ENCODE measurements at places on chromosomes 11 and 22.

- DNase-seq = no peak
Observed at GRCh38 chr22:47798229-47798628, 1035.8 kb downstream of the TBC1D22A start.

GRCh38 chr11:121544956-121545355, 92.2 kb upstream of the SORL1-AS1 start:
- DNase-seq = no peak

- DNase-seq = no peak
Observed at GRCh38 chr11:46055371-46055770, 65.9 kb downstream of the PHF21A start.

DNA sequence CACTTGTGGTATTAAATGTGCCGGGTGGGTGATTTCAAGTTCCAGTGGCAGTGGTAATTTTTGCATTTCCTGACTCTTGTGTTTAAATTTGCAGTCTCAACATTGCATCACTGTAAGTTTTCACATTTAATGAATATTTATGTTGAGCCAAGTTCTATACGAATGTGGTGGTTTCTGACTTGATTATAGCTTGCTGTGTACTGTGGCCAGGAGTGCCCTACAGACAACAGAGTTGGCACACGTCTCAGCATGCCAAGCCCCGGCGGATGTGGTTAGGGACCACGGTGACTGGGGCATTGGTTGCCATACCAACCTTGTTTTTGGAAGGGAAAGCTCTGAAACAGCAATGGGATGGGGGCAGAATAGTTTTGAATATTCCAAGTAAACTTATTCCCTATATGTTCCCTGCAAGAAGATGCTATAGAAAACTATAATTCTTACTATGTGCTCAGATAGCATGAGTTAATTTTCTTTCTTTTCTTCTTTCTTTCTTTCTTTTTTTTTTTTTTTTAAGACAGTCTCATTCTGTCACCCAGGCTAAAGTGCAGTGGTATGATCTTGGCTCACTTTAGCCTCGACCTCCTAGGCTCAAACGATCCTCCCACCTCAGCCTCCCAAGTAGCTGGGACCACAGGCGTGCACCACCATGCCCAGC, 16.0 kb downstream of the ZNRF3 start:
- peak; percentile 9 for DNase-seq

- DNase-seq = no peak
Observed at GRCh38 chr11:121892863-121893262, 223.2 kb downstream of the BLID start.

GRCh38 chr22:44535362-44536095, 37.5 kb upstream of the RTL6 start:
- no peak for DNase-seq

DNA sequence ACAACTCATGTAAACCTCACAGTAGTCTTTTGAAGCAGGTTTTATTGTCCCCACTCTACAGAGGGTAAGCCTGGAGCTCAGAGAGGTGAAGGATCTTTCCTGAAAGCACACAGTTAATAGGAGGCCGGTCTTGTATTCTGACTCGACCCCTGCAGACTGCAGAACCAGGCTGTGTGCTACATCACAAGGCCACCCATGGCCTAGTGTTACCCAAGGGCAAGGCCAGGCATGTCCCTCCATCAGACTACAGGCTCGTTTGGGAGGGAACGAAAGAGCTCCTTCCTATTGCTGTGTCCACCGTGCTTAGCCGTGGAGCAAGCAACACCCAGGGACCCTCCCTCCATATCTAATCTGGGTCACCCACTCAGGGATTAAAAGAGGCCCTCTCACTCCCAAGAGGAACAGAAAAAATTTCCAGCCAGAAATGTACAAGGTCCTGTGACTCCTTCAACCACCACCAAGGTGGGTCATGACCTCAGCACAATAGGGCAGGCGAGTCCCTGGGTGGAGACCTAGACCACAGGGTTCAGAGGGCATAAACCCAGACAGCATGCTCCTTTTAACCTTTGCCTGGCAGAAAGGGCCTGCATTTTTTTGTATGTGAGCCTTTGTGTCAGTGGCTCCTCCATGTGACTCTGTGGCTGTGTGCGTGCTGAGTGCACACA, 6.3 kb upstream of the SMIM35 start:
- DNase-seq = no peak

- no peak for DNase-seq
Observed at GRCh38 chr11:403761-404431, 9.9 kb downstream of the PKP3 start.

GRCh38 chr11:73379189-73379880, 3.1 kb downstream of the RELT start:
- DNase-seq = no peak

DNA sequence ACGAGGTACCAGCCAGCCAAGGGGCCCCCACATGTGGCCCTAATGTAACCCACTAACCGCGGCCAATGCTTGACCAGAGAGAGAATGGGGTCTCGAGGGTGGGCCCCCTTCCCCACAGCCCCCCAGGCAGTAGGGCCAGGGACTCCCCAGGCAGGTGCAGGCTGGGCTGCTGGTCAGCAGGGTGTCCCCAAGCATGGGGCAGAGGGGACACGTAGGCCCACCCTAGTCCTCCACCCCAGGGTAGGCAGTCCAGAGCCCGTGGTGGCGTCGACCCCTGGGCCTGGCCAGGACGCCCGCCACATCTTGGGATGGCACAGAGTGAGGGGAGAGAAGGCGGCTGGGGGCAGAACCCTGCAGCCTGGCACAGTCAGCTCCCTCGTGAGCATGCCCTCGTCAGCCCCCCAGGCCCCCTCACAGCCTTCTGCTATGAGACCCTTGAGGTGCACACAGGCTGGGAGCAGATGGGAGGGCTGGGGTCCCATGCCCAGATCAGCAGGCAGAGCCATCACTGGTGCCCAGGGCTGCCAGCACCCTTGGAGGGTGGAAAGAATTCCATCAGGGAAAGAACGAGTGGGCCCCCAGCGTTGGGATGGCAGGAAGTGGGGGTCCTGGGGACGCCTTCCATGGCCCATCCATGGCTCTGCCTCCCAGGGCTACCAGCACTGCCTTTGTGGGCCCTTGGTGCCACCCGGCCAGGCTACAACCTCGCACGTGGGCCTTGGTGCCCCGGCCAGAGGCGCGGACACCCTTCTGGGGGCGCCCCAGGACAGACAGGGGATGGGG, 6.1 kb downstream of the TNNT3 start:
- no peak for DNase-seq

- no peak for DNase-seq
Observed at GRCh38 chr11:125166764-125167291, 2.3 kb downstream of the PKNOX2 start.

All from stimulated activated CD4-positive, alpha-beta T cell treated with anti-CD3 and anti-CD28 coated beads, Interleukin-4, amount 100 ng/mL, for 4 hours (primary cell).